Posterior vena cava (tissue), 2 donors: ENCODE measurements at places on chromosomes 2 and 18. TPM values are rescaled to one million over a fixed set of nuclear protein-coding genes. Genes with fewer than 3 reads are reported as not detected.

- DNase-seq: no peak
These were observed 272.9 kb downstream of the IRS1 start for GRCh38 chr2:226526716-226527115.

DNA sequence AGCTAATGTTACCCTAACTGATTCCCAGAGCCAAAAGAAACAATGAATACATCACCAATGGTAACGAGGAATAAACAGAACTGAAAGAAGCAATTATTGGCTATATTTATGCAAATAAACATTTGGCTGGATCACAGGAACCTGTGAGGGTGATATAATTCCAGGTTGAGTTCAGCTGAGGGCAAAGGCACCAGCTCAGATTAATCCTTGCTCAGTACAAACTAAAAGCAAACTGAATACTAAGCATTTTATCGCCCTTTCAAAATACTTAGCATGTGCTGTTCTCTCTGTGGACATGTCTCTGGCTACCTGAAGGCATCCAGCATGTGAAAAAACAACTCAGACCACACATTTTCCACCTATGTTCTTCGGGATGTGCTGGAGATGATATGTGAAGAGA lies 791.7 kb downstream of the METTL4 start:
- no peak for DNase-seq

GRCh38 chr2:132404056-132404455 lies 12.5 kb upstream of the GPR39 start:
- no peak for DNase-seq

DNA sequence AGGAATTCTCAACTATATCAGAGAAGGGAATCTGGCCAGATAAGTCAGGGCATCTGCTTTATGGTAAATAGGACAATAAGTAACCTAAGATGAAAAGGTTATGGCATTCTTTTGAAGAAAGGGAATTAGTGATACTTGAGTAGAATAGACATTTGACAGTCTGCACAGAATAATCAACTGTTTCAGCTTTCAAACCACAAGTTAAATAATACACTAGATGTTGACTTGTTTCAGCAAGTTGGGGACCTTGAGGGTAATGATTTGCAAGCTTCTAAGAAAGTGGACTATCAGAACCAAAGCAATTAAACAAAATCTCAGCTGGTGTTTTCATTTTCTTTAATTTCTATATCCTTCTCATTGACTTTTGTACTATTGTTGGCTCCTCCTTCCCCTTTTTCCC lies 54.5 kb downstream of the SLC39A10 start:
- no peak for DNase-seq

Gene RAX
- not detected for total RNA-seq

- DNase-seq: no peak
These were observed 241.1 kb downstream of the BCL2 start for GRCh38 chr18:63078471-63078870.

DNA sequence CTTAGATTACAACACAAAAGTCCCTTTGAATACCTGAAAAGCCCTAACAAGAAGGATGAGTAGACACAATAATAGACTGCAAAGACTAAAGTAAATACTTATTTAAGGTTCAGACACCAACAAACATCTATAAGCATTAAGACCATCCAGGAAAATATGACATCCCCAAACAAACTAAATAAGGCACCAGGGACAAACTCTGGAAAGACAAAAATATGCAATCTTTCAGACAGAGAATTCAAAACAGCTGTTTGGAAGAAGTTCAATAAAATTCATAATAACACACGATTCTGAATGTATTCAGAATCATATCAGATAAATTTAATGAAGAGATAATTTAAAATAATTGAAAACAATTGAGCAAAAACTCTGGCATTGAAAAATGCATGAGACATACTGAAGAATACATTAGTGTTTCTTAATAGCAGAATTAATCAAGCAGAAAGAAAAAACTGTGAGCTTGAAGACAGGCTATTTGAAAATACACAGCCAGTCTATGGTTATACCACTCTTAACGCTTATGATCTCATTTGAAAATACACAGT lies 1388.8 kb downstream of the DSC3 start:
- no peak for DNase-seq

Gene FAM237A
- total RNA-seq: not detected
